ENCODE measurements at places on chromosomes 3 and 15.

DNA sequence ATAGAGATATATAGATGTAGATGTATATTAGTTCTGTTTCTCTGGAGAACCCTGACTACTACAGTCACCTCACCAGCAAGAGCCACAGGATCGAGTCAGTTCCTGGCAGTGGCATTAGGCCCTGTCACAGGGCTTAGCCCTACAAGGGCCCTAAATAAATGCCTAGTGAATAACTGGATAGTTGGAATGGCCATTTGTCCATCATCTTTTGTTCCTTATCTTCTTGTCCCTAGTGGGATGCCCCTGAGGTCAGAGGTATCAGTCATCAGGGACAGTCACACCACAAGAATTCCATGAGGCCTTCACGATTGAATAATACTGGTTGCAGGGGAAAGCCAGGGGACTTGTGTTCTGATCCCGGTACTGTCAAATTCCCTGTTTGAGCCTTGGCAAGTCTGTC is 204.9 kb upstream of the PPP2R3A start:
- no peak for DNase-seq

GRCh38 chr3:117609330-117609729 is 899.8 kb downstream of the TUSC7 start:
- no peak for DNase-seq

DNA sequence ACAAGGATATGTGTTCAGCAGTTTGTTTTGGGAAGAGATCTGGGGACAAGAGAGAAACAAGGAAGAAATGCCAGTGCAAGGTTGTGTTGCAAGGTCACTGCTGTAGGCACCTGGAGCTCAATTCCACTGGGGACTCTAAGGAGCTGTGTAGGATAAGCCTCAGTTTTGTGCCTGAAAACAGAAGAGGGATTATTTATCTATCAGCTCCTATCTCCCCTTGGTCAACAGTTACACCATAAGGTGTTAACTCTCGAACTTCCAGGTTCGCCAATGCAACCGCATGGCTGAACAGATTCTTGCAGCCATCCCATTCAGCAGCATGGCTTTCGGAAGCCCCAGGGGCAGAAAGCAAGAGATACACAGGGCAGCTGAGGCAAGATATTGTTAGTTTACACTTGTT is 41.6 kb upstream of the CNOT10 start:
- no peak for DNase-seq

DNA sequence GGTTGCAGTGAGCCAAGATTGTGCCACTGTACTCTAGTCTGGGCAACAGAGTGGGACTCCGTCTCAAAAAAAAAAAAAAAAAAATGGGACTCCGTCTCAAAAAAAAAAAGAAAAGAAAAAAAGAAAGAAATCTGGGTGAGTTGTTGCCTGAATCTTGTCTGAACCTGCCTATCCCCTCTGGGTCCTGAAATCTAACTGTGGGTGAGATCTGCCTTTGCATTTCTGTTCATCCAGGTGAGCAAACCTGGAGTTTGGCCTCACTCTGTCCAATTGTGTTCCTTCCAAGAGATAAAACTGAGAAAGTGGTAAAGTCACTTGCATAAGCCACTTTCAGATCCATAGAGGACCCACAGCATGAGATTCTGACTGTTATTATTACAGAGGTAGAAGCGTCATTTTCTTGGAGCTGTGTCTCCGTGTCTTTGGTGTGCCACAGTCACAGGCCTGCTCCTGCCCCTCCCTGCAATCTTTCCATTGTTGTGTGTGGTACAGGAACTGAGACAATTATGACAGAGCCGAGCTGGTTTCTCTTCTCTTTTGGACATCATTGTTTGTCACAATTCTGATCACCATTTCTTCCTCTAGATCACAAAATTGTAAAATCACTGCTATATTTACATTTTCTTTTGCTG is 235.9 kb downstream of the LPP start:
- DNase-seq: no peak

DNA sequence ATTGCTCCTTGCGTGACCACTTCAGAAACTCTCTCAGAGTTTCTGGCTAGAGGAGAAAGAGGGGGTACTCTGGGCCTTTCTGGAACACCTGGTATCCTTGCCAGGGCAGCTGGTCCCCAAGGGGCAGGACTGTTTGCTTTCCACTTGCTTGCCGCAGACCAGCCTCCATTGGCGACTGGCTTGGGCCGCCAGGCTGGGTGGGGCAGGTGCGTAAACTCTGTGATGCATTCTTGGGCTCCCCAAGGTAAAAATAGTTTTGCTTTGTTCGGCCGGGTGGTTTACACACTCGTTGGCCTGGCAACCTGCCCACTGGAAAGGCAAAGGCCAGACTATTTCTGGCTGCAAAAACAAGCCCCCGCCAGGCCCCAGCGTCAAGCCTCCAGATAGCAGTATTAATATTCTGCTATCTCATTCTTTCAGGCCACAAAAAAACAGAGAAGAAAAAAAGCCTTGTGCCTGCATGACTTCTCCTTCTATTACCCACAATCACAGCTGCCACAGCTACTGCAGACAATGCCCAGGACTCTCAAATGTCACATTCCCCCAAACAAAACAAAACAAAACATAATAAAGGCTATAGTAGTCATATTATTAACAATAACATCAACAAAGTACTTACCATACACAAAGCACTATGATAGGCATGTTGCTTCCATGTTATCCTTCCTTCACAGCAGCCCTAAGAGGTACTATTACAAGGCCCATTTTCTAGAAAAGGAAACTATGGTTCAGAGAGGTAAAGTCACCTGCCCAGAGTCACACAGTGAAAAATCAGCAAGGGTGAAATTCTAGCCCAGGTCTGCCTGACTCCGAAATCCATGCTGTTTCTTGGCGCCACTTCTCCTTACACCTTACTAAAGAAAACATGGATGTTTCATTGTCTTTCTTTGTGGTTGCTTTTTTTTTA is 14.0 kb upstream of the SSUH2 start:
- no peak for DNase-seq

DNA sequence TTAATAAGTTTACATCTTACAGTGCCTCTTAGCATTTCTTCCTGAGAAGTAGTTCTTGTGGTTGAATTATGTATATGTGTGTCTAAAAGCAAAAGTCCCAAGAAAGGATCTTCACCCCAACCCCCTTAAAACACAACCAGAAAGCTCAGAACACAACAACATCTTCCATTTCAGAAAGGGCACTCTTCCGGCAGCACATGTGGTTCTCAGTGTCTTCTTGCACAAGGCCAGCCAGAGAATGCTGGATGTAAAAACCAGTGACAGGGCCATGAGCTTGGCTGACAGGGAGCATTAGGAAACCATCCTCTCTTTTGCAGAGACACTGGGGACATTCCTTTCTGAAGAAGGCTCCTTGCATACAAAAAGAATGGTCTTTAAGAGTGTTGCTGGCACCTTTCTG is 45.0 kb downstream of the EEFSEC start:
- DNase-seq: no peak

DNA sequence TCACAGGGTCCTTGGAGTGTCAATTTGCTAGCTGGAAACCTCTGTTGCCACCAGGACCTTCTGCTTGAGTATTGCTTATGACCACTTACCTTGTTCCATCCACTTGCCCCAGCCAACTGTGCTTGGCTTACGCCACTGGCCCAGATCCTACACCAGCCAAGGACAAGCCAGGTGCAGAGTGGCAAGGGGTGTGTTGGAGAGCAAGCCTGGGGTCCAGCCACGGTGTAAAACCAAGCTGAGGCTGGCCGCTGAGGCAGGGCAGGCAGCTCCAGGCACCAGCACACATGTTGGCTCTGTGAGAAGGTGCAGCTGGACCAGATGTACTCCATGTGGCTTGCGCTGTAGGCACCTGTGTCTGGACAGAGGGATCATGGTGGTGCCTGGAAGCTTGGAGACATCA is 248.2 kb downstream of the UNC13C start:
- no peak for DNase-seq

GRCh38 chr3:108662142-108662738 is 72.7 kb downstream of the DZIP3 start:
- no peak for DNase-seq

GRCh38 chr3:3353153-3353552 is 173.7 kb upstream of the CRBN start:
- no peak for DNase-seq

DNA sequence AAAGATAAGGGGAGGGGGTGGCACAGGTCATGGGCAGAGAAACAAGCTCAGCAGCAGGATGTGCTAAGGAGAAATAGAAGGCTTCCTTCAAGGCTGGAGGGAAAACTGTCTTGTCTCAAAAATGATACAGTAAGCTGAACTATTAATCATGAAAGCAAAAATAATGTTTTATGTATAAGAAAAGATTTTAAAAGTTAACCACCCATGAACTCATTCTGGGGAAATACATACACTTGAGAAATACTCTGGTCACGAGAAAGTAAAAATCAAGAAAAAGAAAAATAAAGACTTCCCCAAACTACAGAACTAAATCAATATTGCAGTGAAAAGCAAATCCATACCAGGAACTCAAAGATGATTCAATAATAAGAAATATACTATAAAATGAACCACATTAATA is 80.7 kb downstream of the KLF13 start:
- no peak for DNase-seq

DNA sequence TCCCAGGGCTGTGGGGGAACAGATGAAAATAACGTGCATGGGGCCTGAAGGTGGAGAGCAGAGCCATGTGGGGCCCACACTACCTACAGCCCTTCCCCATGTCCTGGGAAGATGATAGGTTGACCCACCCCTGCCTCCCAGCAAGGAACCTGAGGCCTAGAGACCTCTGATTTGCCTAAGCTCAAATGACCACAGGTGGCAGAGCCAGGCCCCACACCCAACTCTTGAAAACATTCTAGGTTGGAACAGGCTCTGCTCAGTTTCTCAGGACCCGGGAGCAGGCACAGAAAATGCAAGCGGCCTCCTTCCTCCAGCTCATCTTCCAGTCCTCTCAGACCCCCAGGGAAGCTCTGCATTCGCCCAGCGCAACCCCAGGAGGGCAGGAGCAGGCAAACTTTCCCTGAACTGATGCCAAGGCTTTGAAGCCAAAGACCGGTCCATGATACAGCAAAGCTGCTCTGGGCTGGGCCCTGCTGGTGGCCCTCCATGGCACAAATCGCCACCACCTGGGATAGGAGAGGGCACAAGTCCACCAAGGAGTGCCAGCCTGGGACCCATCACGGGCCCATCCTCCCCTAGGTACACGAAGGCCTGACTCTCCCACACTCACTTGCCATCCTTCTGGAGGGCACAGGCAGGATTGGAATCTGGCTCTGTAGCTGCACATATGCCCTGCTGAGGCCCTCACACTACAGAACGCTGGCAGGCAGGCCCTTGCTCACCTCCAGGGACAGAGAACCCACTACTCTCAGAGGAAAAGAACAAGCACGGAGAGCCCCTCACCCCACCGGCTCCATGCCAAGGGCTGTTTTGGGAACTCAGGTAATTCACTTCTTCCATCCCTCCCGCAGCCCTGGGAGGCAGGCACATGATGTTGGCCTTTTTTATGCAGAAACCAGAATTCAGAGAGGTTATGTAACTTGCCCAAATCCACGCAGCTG is 51.0 kb upstream of the FURIN start:
- no peak for DNase-seq

GRCh38 chr15:50049871-50050270 is 69.2 kb downstream of the ATP8B4 start:
- no peak for DNase-seq

GRCh38 chr3:58924578-58924977 is 125.2 kb downstream of the CFAP20DC start:
- no peak for DNase-seq

DNA sequence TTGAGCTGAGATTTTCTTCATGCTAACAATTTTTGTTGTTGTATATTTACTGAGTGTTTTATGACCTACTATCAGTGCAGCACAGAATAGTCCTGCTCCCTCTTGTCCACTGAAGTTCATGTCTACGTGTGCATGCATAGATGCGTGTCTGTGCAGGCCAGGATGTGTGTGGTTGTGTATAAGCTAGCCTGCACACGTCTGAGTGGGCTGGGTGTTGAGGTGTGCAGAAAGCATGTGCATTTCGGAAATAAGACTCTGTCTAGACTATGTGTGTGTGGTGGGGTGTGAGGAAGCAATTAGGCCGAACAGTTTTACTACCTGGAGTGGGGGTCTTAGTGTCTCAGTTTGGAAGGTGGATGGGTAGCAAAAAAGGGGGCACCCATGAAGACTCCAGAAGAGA is 39.2 kb downstream of the ATP2B2 start:
- DNase-seq: no peak

DNA sequence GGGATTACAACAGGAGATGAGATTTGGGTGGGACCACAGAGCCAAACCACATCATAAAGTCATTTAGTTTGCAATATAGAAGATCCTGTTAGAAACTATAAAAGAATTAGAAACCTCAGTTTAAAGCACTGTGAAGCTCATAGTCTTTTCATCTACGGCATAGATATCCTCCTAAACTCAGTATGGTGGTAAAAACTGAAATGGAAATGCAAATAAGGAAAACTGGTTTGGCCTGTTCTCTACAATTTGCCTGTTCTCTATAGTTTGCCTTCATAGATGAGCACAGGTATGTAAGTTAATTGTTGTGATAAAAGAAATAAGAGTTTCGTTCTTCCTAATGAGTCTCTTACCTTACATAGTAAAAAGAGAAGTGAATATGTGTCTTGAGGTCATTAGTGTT is 331.6 kb upstream of the ARL6 start:
- no peak for DNase-seq

- DNase-seq: no peak
Measured at GRCh38 chr3:187027531-187028278, 97.4 kb downstream of the ST6GAL1 start.
